Left cardiac atrium (tissue), 4 donors: ENCODE measurements at places on chromosomes 7 and 10. TPM values are rescaled to one million over a fixed set of nuclear protein-coding genes. Genes with fewer than 3 reads are reported as not detected.

GRCh38 chr10:110212119-110213006, 5.0 kb downstream of the MXI1 start:
- peak; percentile 39 for DNase-seq

The HOXA5 gene
- 0.27 TPM for total RNA-seq

DNA sequence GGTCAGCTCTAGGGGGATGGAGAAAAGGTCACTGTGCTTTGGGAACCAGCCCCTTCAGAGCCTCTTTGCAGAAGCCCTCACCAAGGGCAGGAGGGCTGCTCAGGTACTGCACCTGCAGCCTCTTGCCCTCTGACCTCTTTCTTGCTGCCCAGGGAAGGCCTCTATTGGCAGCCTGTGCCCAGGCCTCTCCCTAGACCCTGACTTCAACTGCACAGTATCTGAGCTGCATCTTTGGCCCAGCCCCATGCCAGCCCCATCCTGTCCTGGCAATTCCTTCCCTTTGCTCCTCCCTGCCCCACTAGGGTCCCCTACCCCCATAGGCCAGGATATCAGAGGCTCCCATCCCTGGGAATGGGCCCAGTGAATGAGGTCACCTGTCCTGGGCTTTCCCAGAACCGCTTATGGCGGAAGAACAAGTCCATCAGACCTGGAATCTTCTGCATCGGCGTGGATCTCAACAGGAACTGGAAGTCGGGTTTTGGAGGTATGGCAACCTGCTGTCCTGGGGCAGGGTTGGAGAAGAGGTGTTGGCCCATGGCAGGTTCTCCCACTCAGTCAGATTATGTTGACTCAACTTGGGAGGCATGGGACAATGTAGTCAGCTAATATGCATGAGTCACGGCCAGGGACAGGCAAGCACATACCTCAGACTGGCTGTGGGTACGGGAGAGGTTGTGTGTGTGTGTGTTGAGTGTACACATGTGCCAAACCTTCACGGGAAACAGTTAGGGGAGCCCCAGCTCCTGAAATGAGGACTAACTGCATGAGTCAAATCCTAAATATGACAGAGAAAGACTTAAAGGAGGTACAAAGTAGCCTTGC, 17.1 kb upstream of the CPA1 start:
- DNase-seq = no peak

- DNase-seq = no peak
Observed at GRCh38 chr10:20627087-20627486, 270.0 kb downstream of the NEBL start.

DNA sequence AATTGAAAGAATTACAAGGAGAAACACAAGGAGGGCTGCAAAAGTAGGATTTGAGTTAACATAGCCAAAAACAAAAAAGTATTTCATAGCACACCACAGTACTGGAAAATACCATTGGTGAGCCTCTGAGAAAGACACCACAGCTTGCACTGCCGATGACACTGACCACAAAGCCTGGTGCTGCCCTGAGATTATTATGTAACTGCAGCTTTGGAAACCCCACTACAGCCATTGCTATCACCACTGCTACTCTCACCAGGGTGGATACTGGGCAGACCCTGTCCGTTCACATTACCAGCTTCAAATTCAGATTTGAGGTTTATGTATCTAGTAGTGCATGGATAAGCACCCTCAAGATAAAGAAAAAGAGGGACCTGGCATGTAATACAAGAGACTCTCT, 1246.7 kb upstream of the SORCS1 start:
- DNase-seq = no peak

The HMX3 gene
- 0.21 TPM for total RNA-seq

GRCh38 chr10:25261558-25261957, 86.8 kb downstream of the GPR158 start:
- no peak for DNase-seq

- DNase-seq = no peak
Observed at GRCh38 chr7:24216576-24217125, 67.3 kb upstream of the NPY start.

GRCh38 chr10:26697922-26698608, 564 bp downstream of the PDSS1 start:
- no peak for DNase-seq

- DNase-seq = peak; percentile 47
Observed at GRCh38 chr10:13686331-13686752, 99.6 kb downstream of the PRPF18 start.

- no peak for DNase-seq
Observed at GRCh38 chr10:76296957-76297356, 865.5 kb downstream of the LRMDA start.

GRCh38 chr10:7258948-7259523, 151.8 kb downstream of the SFMBT2 start:
- peak; percentile 24 for DNase-seq

The AQP1 gene
- 244 TPM for total RNA-seq
